ENCODE measurements at places on chromosomes 12 and 14.
A peak's percentile ranks its signal among the peaks of the same experiment; 100 is the strongest.

GRCh38 chr14:103880348-103881267, 33.2 kb upstream of the PPP1R13B start:
- peak; percentile 65 for DNase-seq

DNA sequence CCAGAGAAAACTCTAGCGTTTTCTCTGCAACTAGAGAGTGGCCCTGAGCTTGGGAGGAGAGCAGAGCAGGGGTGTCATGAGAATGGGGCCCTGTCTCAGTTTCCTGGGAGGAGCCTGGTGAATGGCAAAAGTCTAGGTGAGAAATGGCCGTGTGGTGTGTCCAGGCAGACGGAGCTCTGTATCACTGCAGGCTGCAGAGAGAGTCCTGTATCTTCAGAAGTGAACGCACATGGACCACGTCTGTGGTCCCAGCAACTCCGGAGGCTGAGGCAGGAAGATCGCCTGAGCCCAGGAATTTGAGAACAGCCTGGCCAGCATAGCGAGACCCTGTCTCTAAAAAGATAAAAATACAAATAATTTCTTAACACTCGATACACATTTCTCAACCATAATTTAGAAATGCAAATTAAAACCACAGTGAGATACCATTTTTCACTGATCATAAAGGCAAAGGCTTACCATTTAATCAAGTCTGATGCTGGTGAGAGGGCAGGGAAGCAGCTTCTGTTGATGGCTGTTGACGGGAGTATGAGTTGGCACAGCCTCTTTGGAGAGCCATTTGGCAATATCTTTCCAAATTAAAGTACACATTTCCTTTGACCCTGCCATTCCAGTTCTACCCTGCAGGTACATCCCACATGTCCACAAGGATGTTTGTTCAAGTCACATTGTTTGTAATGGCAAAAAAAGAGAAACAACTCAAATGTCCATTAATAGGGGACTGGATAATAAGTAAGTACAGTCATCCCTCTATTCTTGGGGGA, 51.0 kb downstream of the NFKBIA start:
- no peak for DNase-seq

- DNase-seq: no peak
These were observed 3.2 kb downstream of the CFL2 start for GRCh38 chr14:34711169-34711568.

DNA sequence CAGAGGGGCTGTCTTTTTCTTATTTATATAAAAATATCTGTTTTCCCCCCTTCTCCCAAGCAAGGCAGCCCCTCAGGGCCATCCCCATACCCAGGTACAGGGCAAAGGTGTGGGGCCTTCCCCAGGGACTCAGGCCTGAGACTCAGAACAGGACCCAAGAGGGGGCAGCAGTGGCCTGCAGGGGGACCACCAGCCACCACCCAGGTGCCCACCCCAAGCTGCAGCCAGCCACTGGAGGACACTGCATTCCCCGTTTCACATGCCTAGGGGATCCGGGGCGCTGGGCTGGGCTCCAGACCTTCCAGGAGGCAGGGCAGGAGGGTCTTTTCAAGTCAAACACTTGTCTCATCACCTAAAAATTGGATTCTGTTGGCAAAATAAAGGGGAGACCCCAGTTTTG, 83.3 kb downstream of the SCARB1 start:
- no peak for DNase-seq

DNA sequence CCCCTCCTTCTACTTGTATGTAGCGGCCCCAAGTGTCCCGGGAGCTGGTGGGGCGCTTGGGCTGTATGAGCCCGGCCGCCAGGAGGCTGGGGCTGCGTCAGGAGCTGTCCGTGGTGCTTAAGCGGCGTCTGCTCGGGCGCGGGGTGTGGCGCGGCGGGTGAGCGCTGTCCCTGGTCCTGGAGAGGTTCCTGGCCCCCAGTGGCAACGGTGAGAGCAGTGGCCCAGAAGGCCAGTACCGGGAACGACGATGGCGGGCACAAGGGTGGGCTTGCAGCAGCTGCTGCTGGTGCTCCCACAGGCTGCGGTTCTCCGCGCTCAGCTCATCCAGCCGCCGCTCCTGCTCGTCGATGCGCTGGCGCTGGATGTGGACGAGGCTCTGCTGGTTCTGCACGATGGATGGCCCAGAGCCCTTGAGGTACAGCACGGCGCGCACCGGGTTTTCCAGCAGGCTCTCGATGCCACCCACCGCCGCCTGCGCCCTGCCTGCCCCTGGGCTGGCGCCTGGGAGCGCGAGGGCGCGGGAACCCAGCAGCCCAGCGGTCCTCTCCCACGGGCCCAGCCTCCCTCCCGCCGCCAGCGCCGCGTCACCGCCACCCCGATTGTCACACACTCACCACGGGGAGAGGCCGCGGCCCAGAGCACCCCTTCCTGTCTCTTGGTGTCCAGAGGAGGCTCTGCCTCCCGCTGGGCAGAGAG, 41.9 kb upstream of the FKBP4 start:
- DNase-seq: peak; percentile 71

DNA sequence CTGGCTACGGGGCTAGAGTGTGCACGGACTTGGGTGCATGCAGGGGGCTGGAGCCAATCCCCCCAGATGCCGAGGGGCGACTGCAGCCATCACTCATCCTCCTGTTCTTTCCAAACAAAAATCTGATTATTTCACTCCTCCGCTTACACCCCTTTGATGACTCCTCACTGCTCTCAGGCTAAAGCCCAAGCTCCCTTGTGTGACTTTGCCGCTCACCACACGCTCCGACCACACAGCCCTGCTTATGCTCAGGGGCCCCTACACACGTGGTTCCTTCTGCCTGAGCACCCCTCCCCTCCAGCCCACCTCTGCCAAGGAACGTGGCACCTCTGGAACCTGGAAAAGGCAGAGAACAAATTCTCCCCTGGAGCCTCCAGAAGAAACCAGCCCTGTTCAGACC, 13.7 kb downstream of the CHFR start:
- no peak for DNase-seq

GRCh38 chr12:100166232-100166631, 23.6 kb upstream of the BLTP3B start:
- DNase-seq: no peak

DNA sequence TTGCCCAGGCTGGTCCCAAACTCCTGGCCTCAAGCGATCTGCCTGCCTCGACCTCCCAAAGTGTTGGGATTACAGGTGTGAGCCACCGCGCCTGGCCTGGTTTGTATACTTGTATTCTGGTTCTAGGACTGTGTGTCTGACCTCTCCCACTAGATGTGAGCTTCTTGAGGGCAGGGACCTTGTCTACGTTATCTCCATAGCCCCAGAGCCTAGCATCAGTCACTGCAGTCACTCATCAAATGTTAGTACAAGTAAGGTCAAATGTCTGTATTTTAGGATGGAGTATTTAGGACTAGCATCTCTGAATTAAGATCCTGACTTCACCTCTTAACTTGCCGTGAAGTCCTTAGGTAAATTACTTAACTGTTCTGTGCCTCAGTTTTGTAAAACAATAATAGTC, 2.9 kb downstream of the RILPL2 start:
- DNase-seq: no peak

- peak; percentile 53 for DNase-seq
These were observed 43.5 kb downstream of the TMX1 start for GRCh38 chr14:51283402-51284085.

GRCh38 chr12:52321418-52321817, 220 bp upstream of the KRT83 start:
- DNase-seq: no peak

DNA sequence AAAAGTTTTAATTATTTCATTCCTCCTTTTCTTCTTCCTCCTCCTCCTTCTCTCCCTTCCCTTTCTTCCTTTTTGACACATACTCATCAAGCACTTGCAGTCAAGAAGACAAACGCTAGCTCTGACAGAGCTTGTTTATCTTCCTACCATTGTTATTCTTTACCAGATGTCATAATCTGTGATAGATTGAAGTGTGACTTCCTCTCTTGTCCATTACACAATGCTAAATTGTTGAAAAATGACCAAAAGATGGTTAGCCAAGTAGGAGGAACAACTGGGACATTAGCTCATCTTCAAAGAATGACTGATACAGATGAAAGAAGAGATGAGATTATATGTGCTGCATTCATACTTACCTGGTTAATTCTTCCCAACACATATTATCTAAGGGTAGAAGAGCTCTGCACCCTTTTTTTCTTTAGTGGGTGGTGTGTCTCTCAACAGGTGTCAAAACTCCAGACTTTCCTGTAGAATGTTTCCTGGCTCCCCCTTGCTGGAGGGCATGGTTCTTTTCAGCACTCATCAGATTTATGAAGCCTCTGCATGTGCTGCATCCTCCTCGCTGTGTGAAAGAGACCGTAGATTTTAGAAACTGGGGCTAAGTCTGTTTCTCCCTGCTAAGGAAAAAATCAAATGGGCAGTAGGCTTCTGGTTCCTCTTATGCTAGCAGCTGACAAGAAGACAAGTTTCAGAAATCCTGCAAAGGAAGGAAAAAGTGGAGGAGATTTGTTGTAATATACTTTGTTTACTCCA, 147.1 kb downstream of the TMX1 start:
- no peak for DNase-seq

DNA sequence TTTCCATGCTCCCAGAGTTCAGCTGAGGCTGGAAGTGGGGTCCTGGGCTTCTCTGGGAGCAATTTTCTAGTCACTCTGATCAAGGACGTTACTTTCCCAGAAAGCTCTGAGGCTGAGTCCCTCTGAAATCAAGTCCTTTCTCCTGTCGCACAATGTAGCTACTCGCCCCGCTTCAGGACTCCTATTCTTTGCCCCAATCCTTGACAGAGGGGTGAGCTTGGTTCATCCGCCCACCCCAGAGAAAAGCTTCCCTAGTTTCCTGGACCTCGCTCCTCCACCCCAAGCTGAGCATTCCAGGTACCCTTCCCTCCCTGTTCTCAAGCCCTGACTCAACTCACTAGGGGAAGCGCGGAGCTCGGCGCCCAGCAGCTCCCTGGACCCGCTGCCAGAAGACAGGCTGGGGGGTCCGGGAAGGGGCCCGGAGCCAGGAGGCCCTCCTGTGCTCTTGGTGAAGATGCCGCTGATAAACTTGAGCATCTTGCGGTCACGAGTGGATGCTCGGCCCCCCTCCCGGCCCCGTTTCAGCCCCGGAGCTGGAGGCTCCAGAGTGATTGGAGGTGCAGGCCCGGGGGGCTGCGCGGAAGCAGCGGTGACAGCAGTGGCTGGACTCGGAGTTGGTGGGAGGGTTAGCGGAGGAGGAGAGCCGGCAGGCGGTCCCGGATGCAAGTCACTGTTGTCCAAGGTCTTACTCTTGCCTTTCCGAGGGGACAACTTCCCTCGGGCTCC, 1.6 kb downstream of the AGAP2 start:
- DNase-seq: no peak

GRCh38 chr12:91023326-91024004, 18.7 kb upstream of the EPYC start:
- DNase-seq: no peak

GRCh38 chr12:89863493-89863938, 154.9 kb upstream of the ATP2B1 start:
- DNase-seq: peak; percentile 58

DNA sequence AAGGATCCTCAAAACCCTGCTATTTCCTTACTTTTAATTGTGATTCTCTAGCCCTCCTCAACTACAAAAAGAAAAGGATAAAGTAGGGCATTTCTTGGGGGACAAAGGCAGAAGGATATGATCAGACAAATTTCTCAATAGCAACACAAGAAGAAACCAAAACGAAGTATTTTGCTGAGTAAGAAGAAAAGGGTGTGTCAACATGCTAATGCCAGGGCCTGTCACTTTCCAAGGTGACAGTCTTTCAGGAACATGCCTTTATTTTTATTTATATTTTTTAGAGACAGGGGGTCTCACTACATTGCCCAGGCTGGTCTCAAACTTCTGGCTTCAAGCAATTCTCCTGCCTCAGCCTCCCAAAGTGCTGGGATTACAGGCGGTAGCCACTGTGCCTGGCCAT, 39.8 kb downstream of the CBX5 start:
- DNase-seq: no peak

DNA sequence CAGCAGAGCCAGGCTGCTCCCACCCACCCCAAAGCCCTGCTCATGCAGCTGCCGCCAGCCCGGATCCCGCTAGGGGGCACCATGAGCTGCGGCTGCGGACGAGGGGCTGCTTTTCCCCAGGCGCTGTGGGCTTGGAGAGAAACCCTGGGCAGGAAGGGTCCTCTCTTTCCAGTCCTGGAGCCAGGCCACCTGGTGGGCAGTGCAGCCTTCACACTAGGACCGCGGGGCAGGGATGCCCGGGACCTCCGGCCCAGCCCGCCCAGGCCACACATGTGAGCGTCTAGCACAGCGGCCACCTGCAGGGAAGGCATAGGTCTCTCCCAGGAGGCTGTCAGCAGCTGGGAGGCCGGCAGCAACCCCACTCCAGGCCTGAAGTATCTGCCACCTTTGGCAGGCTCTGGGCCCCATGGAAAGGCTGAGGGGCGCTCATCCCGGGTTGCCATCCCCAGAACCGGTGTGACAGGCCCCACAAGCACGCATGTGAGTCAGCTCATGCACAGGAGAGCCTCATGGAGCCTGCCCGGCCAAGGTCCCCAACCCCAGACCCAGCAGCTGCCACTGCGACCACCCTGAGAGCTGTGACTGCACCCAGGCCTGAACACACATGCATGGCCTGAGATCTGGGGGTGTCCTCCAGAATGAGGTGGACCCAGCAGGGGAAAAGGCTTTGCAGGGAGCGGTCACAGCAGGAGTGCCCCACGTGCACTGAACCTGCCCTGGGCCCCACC, 280.0 kb upstream of the RTL1 start:
- no peak for DNase-seq
